Osteocyte (in vitro differentiated cells): ENCODE measurements at places on chromosomes 3 and 15. TPM values are rescaled to one million over a fixed set of nuclear protein-coding genes. Genes with fewer than 3 reads are reported as not detected.

DNA sequence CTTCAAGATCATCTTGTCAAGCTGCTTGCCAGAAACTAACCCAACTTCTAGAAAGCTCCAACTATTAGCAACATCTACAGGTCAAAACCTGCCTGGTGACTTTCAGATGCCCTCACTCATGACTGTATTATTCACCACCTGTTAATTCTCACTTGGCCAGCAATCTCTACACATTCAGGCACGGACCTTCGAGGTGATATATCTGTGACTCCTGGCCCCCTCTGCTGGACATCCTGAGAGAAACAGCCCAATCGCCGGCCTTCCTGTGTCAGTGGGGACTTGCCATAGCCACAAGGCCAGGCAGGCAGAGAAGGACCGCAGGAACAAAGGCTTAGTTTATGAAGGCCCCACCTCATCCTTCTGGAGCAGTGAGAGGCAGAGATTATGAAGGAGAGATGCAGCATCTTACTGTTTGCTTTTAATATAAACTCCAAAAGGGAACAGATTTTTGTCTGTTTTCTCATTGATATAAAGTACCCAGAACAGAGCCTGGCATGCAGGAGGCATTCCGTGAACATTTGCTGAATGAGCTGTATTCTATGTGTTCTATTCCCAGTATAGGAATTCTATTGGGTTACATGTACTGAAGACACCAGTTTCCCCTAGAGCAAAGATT lies 24.4 kb upstream of the OCA2 start:
- no peaks in the 10 kb centered on the region for H3K27me3 ChIP-seq
- H3K4me1 ChIP-seq, result peaks cover 4% of the 10 kb centered on the region
- peaks cover 42% of the 10 kb centered on the region for H3K36me3 ChIP-seq
- no peak for DNase-seq
- no peak overlapping the region for H3K4me3 ChIP-seq

LAMB2 gene
- 721 and 811 TPM in 2 replicates for total RNA-seq

- H3K4me3 ChIP-seq, result peak overlapping the region; percentile 34
- H3K4me1 ChIP-seq, result peaks cover 26% of the 10 kb centered on the region
- H3K27me3 ChIP-seq, result no peaks in the 10 kb centered on the region
- DNase-seq, result peak; percentile 95
- H3K36me3 ChIP-seq, result no peaks in the 10 kb centered on the region
- H3K27ac ChIP-seq, result peak overlapping the region; percentile 59
Measured at GRCh38 chr15:69394556-69395282, 19.4 kb upstream of the KIF23 start.

GOLGA6D gene
- not detected in 2 replicates for total RNA-seq

MAGI1 gene
- 20.1 and 21.9 TPM in 2 replicates for total RNA-seq

C15orf62 gene
- total RNA-seq, result not detected in 2 replicates

NEK10 gene
- total RNA-seq, result 6.8 and 10.1 TPM in 2 replicates

AGBL1 gene
- not detected in 2 replicates for total RNA-seq

GRCh38 chr3:27095553-27096222 lies 273.5 kb downstream of the NEK10 start:
- no peaks in the 10 kb centered on the region for H3K27me3 ChIP-seq
- no peak overlapping the region for H3K4me3 ChIP-seq
- peaks cover 28% of the 10 kb centered on the region for H3K4me1 ChIP-seq
- no peak overlapping the region for H3K27ac ChIP-seq

DNA sequence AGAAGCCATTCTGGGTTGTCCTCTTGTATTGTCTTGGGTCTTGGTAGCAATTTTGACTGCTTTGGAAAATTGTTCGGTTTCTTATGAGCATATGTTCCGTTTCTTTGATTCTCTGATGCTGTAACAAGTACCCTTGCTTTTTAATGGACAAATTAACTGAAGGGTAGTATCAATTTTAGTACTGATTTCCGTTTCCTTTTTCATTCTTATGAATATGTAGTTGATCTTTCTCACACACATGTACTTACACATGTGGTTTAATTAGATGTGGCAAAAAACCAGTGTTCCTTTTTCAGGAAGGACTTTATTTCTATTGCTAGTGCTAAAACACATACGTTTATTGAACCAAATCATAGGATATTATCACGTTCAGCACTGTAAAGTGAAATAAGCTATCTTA lies 119.1 kb downstream of the TCF12 start:
- H3K4me3 ChIP-seq, result no peak overlapping the region
- H3K4me1 ChIP-seq, result peaks cover 16% of the 10 kb centered on the region
- no peaks in the 10 kb centered on the region for H3K27me3 ChIP-seq

CNTN4 gene
- total RNA-seq, result 48.3 and 51.4 TPM in 2 replicates
